ENCODE measurements at places on chromosomes 11 and 22.
A peak's percentile ranks its signal among the peaks of the same experiment; 100 is the strongest.

DNA sequence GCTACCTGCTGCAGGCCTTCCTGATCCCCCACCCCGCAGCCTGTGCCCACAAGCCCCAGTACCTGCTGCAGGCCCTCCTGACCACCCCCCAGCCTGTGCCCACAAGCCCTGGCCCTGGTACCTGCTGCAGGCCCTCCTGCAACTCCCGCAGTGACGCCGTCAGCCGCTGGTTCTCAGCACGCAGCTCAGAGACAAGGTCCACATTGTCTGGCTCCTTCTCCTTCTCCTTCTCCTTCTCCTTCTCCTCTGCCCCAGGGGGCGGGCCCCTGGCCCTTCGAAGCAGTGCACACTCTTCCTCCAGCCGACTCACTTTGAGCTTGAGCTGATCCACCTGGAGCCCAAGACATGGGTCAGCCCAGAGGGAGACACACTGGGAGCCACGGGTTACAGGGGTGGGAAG lies 9.1 kb downstream of the CARD10 start:
- DNase-seq: no peak

DNA sequence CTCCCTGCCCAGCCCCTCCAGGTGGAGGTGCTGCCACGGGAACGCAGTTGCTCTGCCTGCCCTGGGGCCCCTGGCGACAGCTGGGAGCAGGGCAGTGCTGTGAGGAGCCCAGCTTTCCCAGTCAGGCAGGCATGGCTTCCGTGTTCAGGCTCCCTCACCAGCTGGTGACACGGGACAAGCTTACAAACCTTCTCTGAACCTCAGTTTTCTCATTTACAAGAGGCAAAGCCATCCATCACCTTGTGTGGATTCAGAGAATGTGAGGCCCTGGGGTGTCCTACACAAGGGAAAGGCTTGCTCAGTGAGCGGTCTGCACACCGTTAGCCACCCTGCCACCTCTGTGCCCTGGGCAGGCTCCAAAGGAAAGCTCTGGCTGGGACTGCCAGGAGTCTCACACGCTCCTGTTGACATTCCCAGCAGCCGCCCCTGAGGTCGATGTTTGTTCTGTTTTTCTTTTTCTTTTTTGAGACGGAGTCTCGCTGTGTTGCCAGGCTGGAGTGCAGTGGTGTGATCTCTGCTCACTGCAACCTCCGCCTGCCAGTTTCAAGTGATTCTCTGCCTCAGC lies 23.5 kb downstream of the SUN2 start:
- DNase-seq: no peak

GRCh38 chr22:31253949-31254348 lies 38.3 kb downstream of the PIK3IP1 start:
- DNase-seq: peak; percentile 73

DNA sequence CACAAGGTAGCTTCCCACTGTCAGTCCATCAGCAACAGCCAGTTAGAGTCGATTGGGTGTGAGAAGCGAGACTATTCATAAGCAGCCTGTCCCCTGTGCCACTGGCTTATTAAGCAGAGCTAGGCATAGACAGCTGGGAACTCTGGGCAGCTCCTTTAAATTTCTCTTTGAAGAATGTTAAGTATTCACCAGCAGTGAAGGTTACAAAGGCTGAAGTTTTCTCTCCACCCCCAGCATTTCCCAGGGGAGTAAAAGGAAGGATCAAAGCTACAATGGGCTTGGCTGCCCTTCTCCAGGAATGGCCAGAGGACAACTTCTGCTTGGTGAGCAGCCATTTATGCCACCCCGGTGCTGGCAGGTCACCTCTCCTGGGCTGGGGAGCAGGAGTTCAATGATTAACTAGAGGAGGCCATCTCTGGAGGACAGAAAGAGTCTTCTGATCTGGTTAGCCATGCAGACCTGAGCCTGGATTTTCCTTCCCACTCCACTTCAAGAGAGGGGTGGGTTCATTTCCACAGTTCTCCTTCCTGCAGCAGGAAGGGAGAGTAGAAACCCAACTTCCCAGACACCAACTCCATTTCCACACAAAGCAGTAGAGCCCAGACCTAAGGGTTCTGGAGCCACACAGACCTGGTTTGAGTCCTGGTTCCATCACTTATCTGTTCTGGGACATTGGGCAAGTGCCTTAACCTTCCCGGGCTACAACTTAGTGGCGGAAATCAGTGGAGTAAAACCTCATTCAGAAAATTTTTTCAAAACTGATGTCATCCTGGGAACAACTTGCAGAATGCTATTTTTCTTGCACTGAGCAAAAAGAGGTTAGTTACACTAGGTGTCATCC lies 22.6 kb downstream of the POU2AF3 start:
- no peak for DNase-seq

DNA sequence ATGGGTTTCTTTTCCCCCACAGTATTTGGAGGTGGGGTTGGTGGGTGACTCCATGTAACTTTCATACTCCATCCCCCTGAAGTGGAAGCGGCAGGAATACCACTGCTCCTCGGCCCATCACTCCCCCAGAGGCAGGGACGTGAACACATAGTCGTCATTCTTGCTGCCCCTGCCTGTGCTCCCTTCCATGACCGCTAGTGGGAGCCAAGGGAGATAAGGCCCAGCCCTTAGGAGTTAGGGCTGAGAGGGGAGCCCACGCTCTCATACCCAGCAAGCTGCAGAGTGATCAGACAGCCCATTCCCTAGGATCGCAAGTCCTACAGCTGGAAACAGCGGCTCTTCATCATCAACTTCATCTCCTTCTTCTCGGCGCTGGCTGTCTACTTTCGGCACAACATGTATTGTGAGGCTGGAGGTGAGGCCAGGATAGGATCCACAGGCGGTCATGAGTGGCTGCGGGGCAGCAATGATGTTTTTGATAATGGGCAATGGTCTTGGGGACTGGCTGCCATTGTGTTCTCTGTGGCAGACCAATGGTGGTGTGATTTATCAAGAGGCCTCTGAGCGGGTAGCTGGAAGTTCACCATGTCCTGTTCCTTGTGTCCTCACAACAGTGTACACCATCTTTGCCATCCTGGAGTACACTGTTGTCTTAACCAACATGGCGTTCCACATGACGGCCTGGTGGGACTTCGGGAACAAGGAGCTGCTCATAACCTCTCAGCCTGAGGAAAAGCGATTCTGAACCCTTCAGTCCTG lies 15.9 kb downstream of the RHOG start:
- DNase-seq: peak; percentile 74

DNA sequence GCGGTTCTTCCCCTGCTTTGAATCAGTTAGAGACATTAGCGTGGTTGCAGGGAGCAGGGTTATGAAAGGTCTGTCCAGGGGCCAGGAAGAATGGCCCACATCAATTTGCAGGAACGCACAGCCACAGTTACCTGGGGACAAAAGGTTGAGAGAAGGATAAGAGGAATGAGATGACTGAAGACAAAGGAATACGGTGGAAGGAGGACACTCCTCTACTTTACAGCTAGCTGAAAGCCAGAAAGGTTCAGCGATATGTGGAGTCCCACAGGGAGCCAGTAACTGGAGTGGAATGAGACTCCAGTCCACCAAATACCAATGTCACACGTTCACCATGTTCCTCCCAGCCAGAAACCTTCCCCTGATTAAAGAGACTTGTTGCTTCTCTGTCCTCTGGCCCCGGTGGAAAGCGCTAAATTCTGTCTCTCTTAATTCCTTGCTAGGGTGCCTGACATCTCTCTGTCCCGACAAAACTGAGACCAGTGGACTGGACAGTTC lies 10.7 kb downstream of the XNDC1N start:
- DNase-seq: no peak

GRCh38 chr11:4466871-4467442 lies 15.5 kb upstream of the OR52K1 start:
- no peak for DNase-seq

DNA sequence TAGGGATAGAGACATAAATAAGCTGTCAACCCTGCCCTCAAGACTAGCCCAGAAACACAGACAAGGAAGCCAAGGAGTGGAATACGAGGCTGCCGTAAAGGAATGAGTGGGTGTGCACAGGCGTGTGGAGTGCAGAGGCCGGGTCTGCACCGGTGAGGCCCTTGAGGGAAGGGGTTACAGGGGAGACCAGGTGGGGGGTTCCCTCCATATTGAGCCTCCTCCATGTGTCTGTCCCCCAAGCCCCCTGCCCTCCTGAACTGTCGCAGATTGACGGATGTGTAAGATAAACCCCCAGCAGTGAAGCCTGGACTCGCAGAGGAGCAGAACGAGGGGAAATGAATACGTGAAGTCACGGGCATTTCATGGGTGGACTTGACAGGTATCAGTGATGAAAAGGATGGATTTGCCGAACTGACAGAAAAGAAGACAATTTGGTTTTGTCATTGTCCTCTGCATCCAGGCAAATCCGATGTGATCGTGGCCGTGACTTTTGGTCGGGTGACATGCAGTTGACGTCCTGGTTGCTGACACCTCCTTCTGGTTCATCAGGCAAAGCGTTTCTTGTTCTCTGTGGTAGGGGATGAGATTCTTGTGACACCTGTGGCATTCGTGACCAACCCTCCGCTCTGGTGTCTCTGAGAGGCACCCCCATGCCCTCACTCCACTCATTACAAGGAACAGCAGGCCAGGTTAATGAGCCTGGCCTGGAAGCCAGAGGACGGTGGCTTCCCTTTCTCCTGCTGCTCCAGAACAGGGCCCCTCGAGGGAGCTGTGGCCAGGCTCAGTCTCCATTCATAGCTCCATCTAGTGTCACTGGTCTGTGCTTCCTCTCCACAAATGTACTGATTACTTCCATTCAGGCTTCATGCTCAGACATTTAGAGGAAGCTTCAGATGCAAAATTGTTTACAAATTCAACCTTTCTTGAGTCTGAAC lies 223.1 kb upstream of the B3GAT1 start:
- DNase-seq: no peak

DNA sequence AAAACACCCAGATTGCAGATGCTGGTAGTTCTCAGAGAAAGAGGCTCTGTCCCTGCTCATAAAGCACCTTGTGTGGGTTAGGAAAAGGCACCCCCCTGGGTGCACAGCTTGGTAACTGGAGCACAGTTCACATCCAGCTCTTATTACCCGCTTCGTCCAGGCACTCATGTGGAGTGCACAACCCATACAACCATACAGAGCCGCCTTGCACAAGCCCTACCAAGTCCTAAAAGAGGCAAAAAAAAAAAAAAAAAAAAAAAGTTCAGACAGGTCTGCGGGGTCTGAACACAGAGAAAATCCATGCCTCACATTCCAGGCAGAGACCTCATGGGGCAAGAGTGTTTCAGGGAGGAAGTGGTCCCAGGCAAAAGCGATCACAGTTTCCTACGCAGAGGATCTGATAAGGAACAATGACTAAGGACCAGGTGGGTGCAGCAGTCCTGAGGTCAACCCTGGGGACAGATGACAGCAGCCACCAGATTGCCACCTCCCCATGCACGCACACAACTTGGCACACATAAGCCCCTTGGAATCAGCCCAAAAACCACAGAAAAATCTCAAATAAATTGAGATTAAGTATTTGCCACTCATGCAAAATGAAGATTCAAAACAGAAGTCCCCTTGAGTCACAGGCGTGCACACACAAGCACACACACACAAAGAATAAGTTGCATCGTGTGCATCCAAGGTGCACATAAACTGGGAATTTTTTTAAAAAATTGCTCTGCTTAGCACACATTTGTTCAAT lies 12.3 kb downstream of the MB start:
- no peak for DNase-seq

DNA sequence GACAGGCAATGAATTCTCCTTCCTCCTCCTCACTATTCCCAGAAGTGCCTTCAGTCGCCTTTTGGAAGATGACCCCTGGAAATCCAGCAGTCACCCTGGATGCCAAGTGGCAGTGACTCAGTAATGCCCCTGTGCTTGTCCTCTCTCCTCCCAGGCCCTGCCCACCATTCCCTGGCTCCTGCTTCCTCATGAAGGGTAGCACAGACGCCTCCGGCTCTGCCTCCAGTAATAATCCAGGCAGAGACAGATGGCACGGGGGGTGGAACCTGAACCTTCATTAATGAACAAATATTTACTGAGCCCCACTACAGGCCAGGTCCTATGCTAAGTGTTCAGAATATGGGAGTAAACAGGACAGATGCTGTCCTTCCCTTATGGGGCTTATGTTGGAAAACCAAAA lies 23.2 kb downstream of the SYT13 start:
- DNase-seq: peak; percentile 36

DNA sequence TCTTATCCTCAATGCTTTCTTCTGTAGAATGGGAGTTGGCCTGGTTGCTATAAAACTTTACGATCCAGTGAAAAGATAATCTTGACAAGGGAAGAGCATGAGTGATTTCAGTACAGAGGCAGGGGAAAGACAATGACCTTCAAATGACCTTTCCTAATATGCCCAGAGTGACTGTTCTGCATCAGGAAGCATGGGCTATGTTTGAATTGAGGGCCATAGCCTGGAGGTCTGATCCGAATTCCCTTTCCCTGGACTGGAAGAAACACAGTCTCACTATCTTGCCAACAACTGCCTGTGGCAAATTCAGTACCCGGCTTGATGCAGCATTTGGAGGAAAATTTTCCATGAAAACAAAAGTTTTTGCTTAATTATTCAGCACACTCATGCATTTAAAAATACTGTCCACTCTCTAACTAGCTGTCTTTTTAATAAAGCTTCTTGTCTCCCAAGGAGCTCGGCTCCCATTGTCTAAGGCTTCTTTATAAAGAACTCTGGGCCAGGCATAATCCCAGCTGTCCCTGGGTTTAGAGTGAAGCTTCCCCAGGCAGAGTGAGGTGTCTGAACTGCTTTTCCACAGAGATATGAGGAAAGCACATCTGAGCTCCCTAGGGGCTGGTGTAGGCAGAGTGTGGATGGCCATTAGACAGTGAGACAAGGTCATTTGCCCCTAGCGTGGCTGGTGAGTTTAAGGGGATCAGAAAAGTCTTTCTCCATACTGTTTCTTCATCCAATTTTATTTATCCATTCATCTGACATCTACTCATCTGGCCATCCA lies 132.7 kb upstream of the CADM1 start:
- DNase-seq: no peak

GRCh38 chr22:22657712-22658111 lies 13.3 kb downstream of the GGTLC2 start:
- no peak for DNase-seq

GRCh38 chr11:65403607-65404121 lies 17.2 kb downstream of the FRMD8 start:
- DNase-seq: no peak

DNA sequence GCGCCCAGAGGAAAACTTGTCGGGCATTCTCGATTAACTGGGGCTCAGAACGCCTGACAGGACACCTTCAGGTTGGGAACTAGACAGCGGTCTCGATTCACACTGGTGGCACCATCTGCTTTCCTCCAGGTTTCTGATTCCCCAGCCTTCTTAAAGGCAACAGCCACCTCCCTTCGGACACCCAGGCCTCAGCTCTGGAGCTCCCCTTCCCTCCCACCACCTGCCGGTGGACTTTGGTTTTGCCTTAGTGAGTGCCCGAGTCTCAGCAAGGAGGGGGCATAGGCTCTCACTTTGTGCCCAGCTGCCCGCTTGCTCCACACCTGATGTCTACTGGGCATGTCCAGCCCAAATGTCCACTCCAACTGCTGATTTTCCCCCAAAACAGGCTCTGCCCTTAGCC lies 110.4 kb upstream of the PARVA start:
- DNase-seq: no peak

GRCh38 chr11:28107750-28108618 lies at the start of the genes KIF18A and METTL15:
Gene KIF18A (minus strand): TSS chr11:28108156. CDS start chr11:28097947, 10,209 bp downstream.
Gene METTL15 (plus strand): TSS chr11:28108388. CDS start chr11:28113335, 4,947 bp downstream.
- DNase-seq: peak; percentile 100
